ENCODE measurements at places on chromosomes 2 and 18. TPM values are rescaled to one million over a fixed set of nuclear protein-coding genes. Genes with fewer than 3 reads are reported as not detected.

CD8B gene
- total RNA-seq = 10.6 TPM

GRCh38 chr2:160207271-160207670, 7.2 kb upstream of the ITGB6 start:
- DNase-seq = no peak

- no peak for DNase-seq
Observed at GRCh38 chr2:64699712-64700111, 46.0 kb upstream of the SERTAD2 start.

DNA sequence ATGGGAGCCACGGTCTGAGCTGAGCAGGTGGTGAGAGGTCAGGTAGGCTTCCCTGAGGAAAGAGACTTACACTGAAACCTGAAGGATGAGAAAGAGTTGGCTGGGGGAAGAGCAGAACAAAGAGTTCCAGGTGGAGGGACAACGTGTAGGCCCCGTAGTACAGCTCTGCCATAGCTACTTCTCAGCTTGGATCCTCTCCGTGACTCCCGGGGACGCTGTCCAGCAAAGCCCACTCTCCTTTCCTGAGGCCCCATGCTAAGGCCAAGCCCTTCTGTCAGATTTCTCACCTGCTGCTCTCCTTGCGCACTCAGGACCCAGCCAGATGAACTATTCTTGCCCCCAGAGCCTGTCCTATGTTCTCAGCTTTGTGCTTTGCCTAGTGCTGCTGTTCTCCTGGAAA, 173.8 kb downstream of the GALNT1 start:
- no peak for DNase-seq

KLHL29 gene
- total RNA-seq = 19.4 TPM

- DNase-seq = peak; percentile 64
Observed at GRCh38 chr18:13558124-13558523, 168.2 kb downstream of the FAM210A start.

PIEZO2 gene
- 5.9 TPM for total RNA-seq

CDK5R2 gene
- 0.49 TPM for total RNA-seq

DNA sequence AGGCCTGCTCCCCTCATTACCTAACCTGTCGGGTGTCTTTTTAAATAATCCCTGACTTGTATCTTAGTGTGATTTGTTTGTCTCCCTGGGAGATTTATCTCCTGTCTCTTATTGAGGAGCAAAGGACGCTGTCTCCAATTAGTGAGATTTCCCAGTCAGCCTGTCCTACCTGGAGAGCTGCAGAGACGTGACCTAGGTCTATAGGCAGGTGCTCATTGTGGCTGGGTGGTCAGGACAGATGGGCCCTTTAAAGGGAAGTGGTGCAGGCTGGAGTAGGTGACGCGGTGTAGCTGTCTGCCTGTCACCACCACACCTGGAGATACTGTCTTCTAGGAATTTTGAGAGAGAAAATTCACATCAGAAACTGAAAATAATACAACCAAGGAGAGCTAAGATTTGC, 28.0 kb downstream of the PLB1 start:
- no peak for DNase-seq

DNA sequence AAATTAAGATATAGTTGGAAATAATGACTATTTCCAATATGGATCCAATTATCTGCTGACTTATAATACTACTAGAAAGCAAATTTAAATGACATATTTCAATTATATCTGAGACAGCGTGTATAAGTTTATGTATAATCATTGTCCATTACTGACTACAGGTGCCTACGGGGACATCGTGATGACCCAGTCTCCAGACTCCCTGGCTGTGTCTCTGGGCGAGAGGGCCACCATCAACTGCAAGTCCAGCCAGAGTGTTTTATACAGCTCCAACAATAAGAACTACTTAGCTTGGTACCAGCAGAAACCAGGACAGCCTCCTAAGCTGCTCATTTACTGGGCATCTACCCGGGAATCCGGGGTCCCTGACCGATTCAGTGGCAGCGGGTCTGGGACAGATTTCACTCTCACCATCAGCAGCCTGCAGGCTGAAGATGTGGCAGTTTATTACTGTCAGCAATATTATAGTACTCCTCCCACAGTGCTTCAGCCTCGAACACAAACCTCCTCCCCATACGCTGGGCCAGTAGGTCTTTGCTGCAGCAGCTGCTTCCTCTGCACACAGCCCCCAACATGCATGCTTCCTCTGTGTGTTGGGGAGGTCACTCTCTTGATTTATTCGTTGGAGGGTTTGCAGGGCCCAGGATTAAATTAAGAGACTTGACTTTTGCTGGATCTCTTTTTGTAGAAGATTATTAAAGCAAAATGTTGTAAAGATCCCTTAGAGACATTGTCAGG, 194.4 kb downstream of the RPIA start:
- no peak for DNase-seq

TBR1 gene
- not detected for total RNA-seq

CD8B2 gene
- 0.74 TPM for total RNA-seq
